ENCODE measurements at places on chromosomes 11 and 22.

- DNase-seq: no peak
Measured at GRCh38 chr11:41716862-41717261, 257.4 kb upstream of the LRRC4C start.

DNA sequence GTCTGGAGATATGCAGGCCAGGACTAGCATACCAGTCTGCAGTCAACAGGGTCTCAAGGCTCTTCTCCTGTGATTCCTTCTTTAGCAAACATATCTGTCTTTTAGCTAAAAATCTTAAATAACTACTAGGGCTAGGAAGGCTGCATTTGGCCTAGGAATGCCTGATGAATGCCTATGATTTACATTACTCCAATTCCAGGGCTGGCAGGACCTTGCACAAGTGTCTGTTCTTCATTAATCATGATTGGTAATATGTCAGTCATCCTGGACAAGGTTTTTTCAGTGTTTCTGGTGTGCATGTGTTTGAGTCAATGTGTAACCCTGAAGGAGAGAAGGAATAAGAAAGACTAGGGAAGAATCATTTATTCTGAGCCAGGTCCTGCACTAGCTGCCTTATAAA is 280.5 kb upstream of the NARS2 start:
- DNase-seq: no peak

- DNase-seq: no peak
Measured at GRCh38 chr22:45096256-45096907, 67.3 kb upstream of the NUP50 start.

- no peak for DNase-seq
Measured at GRCh38 chr11:102734650-102735049, 9.9 kb upstream of the MMP8 start.

DNA sequence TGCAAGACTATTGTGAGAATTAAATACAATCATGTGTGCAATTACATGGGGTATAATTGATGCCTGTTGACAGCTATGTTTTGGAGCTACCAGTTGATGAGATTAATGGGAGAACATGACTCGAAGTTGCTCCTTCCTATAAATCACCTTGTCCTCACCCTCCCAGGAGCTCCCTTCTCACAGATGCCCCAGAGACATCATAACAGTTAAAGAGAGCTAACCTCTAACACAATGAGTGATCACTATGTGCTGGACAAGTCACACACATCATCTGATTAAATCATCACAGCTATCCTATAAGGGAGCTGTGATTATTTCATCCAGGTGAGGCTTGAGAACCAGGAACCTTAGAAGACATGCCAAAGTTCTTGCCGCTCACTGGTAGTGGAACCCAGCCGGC is 394.2 kb downstream of the NTM start:
- no peak for DNase-seq

GRCh38 chr11:88352139-88352538 is 14.6 kb upstream of the CTSC start:
- DNase-seq: no peak

DNA sequence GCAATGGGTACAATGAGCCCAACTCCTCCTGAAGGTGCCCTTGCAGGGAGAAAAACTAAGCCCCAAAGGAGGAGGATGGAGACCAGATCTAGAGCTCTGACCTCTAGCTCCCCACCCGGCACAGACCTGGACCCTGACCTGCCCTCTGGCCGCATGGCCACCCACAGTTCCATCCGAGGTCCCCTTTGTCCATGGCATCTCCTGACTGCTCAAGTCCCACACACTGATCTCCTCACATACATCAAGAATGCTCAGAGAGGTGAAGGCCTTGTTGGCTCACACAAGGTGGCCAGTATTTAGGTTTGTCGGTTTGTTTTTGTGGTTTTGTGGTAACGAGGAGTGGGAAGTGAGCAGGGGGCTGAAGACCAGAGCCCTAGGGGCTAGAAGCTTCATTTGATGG is 423.5 kb upstream of the B3GAT1 start:
- DNase-seq: no peak

DNA sequence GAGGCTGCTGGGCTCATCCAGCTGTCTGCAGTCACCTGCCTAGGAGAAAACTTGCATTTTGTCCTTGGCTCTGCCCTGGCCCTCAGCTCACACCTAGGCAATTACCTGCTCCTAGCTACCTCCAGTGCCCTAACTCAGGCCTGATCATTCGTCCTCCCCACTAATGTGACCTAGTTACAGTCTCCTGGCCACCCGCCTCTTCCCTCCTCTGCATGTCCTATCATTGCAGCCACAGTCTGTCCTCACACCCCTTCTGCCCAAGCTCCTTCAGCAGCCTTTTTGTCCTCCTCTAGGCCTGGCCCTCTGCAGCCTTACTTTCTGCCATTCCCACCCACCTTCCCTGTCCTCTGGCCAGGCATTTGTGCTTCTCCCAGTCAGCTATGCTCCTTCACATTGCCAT is 17.7 kb upstream of the CCDC134 start:
- no peak for DNase-seq

- DNase-seq: no peak
Measured at GRCh38 chr11:20038412-20038811, 121.9 kb downstream of the DBX1 start.

- DNase-seq: no peak
Measured at GRCh38 chr11:127392575-127392974, 392.0 kb upstream of the KIRREL3 start.

DNA sequence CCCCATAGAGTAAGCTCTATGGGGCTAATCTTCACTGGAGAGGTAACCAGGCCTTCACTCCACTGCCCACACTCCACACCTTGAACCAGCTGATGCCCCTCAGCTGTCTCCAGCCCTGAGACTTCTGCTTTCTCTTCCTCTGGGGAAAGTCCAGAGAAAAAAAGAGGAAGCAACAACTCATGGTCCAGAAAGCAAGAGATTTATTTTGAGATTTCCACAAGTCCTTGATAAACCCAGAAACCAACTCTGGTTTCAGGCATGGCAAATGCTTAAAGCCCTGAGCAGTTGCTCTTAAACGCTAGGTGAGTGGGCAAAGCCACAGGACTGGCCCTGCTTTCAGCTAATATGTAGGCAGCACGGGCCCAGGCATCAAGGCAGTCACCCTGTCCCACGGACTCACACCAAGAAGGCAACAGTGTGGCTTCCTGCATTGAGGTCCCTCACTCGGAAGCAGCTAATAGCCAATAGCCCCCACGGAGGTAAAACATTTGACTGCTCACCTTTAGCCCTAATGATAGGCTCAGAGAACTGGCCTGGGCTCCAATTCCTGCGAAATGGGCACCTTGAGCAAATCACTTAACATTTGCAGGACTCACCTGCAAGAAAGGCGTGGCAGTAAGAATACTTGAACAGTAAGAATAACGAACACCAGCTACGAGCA is 4.3 kb downstream of the CYB561A3 start:
- DNase-seq: no peak

GRCh38 chr22:17822087-17822486 is 47.8 kb upstream of the BID start:
- no peak for DNase-seq

DNA sequence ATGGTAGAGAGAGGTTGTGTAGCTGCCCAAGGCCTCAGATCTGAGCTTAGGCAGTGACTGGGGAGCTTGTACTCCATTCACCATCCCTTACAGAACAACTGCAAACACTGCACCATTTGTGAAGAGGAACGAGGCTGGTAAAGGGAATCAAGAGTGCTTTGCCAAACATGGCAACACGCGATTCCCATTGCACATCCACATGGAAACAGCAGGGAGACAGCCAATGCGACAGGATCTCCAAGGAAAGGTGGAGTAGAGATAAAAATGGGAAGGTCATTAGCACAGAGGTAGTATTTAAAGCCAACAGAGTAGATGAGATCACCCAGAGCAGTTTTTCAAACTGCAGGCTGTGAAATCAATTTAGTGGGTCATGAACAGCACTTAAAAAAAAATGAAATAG is 42.0 kb downstream of the TCF20 start:
- DNase-seq: no peak

DNA sequence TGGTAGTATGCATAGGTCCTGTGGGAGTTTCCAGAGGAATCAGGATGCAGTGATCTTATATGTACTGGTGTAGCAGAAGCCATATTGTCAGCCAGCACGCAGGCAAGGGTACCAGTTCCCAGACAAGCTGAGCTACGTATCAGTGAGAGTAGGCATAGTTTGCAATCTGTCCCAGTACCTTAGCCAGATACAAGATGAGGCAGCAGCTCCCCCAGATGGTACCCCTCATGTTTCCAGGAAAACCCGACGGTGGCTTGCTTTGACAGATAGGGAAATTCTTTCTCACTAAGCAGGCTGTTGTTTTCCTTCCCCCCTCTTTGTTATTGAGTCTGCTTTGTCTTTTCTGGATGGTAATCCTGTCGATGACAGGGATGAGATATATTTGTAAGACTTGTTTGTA is 109.7 kb upstream of the RRM1 start:
- peak; percentile 6 for DNase-seq

All from activated CD8-positive, alpha-beta memory T cell treated with anti-CD3 and anti-CD28 coated beads for 1 hour (primary cell).